GM18507 (cell line): ENCODE measurements at places on chromosomes 7 and 10.

DNA sequence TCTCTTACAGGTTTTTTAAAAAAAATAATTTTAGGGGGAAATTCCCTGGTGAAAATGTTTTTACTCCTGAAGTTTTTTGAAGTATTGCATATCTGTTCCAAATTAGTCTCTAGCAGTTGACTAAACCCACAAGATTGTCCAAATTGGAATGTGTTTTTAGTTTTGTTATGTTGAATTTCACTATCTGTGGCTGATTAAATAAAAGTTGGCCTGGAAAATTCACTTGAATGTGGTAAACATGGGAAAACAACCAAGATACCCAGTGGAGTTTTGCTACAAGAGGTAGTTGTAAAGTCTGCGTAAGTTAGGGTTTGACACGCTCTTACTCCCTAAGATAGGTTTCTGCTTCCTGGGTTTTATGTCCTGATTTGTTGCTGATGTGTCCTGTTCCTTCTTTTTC lies 3.3 kb downstream of the TSGA13 start:
- DNase-seq: no peak

DNA sequence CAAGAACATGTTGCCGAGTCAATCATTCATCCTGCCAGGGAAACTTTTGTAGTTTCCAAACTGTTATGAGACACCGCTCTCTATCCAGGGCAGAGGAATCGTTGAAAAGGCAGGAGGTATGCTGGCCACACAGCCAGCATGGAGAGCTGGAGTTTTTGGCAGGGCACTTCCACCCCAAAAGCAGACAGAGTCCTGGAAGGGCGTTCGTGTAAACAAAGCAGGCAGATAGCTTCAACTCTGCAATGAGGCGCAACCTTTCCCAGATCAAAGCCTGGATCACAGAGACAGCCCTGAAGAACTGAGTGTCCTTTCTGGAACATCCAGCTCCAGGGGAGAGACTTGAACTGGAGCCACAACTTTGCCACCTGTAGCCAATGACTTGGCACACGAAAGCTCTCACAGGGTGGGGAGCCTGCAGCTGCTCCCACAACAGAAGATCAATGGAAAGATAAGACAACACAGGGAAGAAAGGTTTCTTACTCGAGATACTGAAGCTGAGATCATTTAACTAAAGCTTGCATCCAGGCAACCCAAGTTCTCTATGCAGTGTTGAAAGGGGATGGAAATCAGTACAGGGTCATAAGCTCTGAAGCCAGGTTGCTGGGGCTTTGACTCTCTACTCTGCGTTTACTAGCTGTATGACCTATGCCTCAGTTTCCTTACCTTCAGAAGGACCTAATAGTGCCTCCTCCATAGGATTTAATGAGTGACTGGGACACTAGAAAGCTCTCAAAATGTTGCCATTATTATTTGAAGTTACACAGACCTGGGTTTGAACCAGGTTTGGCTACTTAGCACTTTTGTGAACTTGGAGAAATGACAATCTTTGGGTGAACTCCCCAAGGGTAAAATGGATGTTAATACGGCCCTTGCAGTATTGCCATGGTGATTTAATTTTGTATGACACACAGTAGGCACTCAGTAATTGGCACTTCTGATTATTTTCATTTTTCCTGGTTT lies 434.8 kb upstream of the NPVF start:
- DNase-seq: no peak

DNA sequence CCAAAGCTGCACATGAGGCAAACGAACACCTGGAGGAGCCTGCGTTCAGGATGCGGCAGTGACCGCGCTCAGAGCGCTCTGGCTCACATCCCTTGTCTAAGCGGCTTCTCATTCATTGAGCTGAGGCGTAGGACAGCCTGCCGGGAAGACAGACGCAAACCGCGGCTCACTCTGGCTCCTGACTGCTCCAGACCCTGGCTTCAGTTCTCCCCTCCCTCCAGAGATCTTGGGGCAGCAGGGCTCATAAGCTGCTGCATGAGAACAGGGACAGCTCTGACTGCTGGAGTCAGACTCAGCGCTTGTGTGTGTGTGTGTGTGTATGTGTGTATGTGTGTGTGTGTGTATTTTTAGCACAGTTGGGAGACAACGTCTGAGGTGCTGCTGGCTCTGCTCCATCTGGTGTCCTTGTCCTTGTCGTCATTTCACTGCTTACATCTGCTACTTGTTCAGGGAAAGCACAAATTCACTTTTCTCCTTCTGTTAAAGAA lies 15.8 kb upstream of the LYZL2 start:
- no peak for DNase-seq

GRCh38 chr10:8048281-8049008 lies 6.0 kb upstream of the GATA3 start:
- no peak for DNase-seq

GRCh38 chr10:79923669-79924068 lies 25.2 kb downstream of the SFTPD start:
- DNase-seq: no peak
